ENCODE measurements at places on chromosomes 5 and 9.

DNA sequence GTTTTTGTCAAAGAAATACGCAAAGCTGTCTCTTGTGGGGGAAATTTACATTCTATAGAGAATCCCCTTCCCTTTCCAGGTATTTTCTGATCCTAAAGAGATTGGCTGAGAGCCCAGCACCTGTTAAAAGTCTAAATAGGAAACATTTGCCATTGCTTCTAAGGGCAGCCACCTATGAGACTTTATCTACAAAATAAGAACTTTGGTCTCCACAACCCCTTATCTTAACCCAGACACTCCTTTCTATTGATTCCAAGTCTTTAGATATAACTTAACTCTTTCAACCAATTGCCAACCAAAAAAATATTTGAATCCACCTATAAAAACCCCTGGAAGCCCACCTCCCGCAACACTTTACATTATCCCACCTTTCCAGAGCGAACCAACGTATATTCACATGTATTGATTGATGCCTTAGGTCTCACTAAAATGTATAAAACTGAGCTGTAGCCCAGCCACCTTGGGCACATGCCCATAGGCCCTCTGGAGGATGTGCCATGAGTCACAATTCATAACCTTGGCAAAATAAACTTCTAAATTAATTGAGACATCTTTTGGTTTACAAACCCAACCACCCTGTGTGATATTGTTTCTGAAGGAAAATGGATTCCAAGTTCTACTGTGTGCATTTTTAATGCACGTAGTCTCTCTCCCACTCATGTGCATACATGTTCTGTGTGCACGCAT lies 211.4 kb downstream of the GAS1 start:
- DNase-seq = no peak

DNA sequence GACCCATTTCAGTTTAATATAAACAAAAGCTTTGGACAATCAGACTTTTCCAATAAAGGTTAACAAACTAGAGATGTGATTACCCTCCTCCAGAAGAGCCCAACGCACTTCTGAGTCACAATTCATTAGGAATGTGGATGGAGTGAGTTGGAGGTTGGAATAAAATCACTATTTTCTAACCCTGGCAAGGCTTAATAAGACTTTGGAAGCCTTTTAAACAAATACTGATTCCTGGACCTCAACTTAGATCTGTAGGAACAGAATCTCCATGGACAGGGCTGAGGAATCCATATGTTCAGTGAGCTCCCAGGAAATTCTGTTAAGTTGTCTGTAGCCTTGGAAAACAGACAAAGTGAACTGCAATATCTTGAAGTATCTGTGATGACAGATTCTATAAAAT lies 233.5 kb upstream of the ELL2 start:
- no peak for DNase-seq

- no peak for DNase-seq
Observed at GRCh38 chr5:175281714-175282113, 162.3 kb downstream of the DRD1 start.

GRCh38 chr5:111507276-111507675 lies 5.1 kb downstream of the STARD4 start:
- peak; percentile 59 for DNase-seq

DNA sequence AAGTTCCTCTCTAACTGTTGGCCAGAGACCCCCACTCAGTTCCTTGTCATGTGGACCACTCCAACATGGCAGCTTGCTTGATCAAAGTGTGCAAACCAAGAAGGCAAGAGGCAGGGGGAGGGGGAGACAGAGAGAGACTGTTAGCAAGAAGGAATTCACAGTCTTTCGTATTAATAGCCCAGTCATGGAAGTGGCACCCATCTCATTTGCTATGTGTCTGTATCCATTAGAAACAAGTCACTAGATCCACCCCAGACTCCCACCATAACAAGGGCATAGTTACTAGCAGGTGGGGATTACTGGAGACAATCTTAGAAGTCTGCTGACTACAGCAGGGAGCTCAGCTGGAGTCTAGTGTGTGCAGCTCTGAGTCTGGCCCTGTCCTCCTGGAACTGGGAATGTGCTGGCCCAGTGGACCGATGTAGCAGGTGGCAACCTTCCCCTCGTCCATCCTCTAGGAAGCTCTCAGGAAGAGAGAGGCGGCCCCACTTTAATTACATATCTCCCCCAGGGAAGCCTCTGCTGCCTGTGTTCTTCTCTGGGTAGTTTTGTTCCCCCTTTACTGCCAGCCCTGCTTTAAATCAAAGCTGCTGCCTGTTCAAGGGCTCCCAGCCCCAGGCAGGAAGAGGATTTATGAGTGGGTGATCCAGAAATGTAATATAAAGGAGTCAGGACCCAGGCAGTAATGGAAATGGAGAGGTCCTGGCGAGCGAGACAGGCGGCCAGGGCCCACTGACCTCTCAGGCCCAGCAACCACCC lies 47.8 kb upstream of the ALDH1B1 start:
- DNase-seq = no peak

DNA sequence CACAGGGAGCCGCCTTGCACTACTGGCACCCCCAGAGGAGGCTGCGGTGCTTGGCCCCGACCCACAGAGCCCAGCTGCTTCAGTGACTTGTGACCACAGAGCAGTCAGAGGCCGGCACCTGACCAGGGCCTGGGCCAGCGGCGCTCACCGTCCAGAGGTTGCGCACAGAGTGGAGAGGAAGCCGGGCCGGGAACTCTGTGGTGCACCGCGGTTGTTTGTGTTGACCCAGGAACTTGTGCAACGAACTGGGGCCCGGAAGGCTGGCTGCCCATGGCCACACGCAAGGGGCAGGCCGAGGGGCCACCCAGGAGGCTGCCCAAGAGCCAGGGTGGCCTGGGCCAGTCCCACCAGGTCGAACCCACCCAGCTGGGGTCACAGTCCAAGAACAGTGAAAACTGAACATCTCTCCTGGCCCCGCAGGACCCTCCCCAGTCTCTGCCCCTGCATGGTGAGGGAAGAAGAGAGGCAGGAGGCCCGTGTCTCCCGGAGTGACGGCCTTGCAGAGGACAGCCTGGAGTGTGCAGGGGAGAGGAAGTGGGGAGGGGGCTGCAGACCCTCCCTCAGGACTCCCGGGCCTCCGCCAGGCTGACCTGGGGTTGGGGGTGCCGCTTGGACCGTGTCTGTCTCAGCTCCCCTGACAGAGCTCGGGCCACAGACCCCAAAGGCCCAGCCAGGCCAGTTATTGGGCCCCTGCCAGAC lies 42.8 kb upstream of the EGFL7 start:
- DNase-seq = peak; percentile 80

- no peak for DNase-seq
Observed at GRCh38 chr5:69512740-69513260, 20.2 kb downstream of the OCLN start.

GRCh38 chr9:114442022-114442421 lies 54.2 kb upstream of the AKNA start:
- DNase-seq = no peak

DNA sequence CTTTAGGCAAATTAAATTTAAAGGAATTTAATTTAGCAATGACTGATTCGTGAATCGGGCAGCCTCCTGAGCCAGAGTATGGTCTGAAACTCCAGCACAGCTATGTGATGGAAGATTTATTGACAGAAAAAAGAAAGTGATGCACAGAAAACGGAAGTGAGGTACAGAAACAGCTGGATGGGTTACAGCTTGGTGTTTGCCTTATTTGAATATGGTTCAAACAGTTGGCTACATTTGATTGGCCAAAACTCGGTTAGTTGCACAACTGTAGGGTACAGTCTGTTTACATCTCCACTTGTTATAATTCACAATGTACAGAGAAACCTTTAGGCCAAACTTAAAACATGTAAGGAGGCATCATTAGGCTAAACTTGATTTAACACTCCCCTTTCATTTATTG lies 1716.1 kb upstream of the C9orf72 start:
- DNase-seq = no peak

DNA sequence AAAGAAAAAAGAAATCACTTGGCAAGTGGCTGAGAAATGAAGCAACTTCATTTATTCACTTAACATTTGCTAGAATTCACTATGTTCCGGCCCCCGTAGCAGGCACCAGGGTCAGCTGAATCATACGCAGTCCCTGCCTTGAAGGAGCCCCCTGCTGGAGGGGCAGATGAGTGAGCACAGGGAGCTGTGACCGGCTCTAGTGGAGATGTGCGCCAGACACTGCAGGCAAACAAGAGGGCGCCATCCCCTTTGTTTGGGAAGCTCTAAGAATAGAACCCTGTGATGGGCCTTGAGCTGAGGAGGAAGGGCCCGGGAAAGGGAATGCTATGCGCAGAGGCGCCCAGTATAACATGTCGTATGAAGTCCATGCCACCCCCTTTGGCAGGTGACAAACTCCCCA lies 20.2 kb upstream of the RPL26L1 start:
- peak; percentile 69 for DNase-seq

GRCh38 chr9:134127065-134127580 lies 8.8 kb upstream of the WDR5 start:
- no peak for DNase-seq

GRCh38 chr5:32369542-32370155 lies 56.9 kb upstream of the MTMR12 start:
- DNase-seq = peak; percentile 10

DNA sequence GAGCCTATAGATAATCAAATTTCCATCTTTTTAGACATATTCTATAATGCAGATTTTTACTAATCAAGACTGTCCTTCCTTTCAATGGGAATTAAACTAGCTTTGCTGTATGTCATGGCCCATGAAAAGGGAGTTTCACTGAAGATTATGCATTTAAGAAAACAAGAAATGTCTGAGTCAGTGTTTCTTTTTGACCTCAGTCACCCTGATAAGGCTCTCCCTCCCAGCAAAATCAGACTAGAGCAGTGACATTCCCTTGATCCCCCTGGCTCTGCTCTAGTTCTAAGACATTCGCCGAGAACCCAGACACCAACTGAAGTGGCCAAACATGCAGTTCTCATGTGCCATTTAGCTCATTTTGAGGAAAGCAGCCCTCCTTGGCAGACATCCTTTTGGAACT lies 442.0 kb downstream of the ACTL7B start:
- DNase-seq = no peak

- DNase-seq = no peak
Observed at GRCh38 chr5:124195411-124195810, 551.0 kb downstream of the ZNF608 start.

DNA sequence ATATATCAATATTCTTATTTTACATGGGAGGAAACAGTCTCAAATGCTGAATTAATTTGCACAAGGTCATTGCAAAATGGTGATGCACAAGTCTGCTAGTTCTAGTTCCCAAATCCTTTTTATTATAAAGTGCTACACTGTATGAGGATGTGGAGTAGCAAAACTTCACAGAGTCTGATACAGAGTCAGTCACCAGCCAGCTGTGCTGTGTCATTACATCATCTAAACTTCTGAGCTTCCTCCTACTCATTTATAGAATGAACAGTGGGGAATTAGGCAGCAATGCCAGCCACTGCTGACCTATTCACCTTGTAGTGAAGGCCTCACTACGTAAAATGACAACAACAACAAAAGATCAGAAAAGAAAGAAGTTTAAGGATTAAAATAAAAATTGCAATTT lies 357.8 kb downstream of the TMEM167A start:
- peak; percentile 8 for DNase-seq

GRCh38 chr9:126171641-126172040 lies 155.0 kb upstream of the MVB12B start:
- no peak for DNase-seq

- DNase-seq = peak; percentile 57
Observed at GRCh38 chr9:89364666-89365531, 46.6 kb downstream of the SECISBP2 start.

- DNase-seq = peak; percentile 36
Observed at GRCh38 chr9:134509281-134509680, 132.3 kb upstream of the COL5A1 start.

DNA sequence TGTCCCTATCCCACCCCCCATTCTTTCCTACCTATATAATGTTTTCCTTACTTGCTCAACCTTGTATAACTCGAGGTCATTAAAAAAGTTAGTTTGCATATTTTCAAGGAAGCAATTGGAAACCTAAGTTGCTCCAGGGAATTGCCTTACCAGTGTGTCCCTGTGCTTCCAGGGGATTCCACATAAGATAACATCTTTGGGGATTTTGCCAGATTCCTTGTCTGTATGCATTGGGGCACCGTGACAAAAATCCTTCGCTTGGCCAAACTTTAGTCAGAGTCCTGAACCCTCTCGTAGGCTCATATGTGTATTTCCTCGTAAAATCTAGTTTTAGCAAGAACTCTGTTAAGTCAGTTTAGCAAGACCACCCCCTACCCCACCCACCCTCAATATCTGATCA lies 14.7 kb upstream of the OSMR start:
- no peak for DNase-seq

DNA sequence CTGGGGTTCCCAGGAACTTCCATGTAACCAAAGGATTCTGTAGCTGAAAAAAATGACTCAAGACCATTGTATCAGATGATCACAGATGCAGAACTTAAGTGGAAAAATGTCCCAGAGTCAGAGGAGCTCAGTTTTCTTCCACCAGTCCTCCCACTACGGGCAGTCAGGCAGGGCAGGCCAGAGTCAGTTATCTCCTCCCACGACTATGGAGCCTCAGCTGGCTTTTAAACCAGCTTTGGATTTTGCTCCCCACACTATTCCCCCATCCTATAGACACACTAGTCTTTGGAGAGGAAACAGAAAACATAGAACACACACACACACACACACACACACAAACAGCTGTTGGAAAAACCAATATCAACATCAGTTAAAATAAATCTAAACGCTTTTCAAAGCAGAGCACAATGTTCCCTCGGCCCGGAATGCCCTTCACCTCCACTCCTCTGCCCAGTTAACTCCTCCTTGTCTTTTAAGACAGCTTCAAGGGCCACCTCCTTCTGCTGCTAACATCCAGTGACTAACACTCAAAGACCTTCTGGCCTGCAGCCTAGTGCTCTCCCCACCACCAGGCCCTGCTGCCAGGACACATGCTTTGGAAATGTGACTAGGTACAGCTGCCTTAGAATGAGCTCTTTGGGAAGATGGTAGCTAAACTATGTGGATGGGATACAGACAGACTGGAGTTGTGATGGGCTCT lies 56.8 kb downstream of the NIPAL4 start:
- no peak for DNase-seq

DNA sequence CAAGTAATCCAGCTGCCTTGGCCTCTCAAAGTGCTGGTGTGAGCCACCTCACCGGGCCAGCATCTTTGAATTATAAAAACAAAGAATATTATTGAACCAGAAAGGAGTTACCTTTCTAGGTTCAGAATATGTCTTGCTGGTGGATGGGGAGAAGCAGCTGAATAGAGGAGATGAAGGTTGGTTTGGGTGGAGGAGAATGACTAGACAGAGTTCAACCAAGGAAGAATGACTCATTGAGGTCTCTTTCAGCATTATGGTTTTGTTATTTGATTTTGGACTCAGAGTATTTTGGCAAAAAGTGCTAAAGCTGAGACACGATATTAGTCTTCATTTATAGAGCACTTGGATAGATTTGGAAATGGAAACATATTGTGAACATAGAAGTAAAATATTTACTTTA lies 75.2 kb upstream of the MPDZ start:
- DNase-seq = no peak

GRCh38 chr9:86545090-86545489 lies 190.9 kb upstream of the TUT7 start:
- no peak for DNase-seq

- DNase-seq = peak; percentile 77
Observed at GRCh38 chr5:154972476-154973080, 31.7 kb downstream of the MRPL22 start.

Measured in hematopoietic multipotent progenitor cell treated with erythropoietin and hydrocortisone succinate and interleukin-3 and kit ligand, for 6 days (in vitro differentiated cells).